Stimulated activated CD8-positive, alpha-beta memory T cell treated with anti-CD3 and anti-CD28 coated beads, Interleukin-12 subunit alpha, Interleukin-12 subunit beta, amount 100 ng/mL, for 4 hours (primary cell): ENCODE measurements at places on chromosomes 4 and X.

DNA sequence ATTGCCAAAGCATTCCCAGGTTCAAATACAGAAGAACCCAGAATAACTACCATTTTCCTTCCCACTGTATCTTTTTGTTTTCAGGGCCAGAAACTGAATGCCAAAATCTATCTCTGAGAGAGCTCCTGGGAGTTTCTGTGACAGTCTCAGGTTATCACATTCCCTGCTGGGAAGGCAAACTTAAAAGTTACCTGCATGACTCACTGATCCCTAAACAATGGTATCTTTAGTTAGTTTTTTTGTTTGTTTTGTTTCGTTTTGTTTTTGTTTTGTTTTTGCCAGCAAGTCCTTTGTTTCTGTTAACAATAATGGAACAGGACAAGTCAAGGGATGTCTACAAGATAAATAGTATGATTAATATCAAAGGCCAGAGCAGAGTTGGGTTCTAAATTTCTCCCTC lies 34.3 kb downstream of the PAPSS1 start:
- DNase-seq = no peak

DNA sequence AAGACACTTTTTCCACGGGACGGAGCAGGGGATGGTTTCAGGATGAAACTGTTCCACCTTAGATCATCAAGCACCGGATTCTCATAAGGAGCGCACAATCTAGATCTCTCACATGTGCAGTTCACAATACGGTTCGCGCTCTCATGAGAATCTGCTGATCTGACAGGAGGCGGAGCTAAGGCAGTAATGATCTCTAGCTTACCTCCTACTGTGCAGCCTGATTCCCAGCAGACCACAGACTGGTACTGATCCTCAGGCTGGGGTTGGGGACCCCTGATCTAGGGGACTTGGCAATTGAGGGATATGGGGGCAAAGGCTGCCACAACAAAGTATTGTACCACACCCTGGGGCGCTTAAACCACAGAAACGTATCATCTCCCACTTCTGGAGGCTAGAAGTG lies 25.7 kb downstream of the ZNF185 start:
- no peak for DNase-seq

- DNase-seq = no peak
Observed at GRCh38 chr4:86033171-86033570, 326.7 kb downstream of the MAPK10 start.

GRCh38 chr4:4323705-4324534 lies 33.9 kb downstream of the ZBTB49 start:
- DNase-seq = no peak

DNA sequence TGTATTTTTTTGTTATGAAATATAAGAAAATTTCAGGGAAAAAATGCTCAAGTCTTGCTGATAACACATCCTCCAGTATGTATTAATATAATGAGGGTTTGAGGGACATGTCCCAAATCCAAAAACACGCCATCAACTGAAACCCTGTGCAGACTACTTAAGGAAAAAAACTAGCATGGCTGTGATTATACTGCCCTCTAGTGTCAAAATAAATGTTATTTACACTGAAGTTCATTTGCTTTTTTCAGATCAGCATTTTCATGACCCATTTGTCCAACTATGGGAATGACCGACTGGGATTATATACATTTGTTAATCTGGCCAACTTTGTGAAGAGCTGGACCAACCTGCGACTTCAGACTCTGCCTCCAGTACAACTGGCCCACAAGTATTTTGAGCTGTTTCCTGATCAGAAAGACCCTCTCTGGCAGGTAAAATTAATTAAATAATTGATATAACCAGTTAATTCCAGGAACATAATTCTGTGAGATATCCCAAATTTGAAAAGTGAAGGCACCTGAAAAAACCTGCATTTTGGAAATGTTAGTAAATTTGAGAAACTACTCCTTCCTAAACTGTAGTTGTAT lies 128.5 kb downstream of the PRSS12 start:
- no peak for DNase-seq

DNA sequence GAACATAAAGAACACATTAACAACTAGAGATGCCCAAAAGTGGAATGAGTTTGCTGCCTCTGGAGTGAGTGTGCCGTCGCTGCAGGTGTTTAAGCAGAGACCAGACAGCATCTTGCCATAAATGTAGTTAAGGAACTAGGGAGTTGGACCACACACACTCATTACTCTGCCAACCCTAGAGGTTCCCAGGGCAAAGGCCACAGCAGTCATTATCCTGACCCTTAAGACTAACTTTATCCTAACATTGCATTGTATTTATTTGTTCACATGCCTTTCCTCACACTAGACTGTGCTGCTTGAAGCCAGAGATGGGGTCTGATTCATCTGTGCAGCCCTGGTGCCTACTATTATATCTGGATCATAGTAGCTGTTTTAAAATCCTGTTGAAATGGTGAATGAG lies 16.9 kb upstream of the PLA2G12A start:
- DNase-seq = no peak

- DNase-seq = no peak
Observed at GRCh38 chr4:84459783-84460182, 39.3 kb downstream of the NKX6-1 start.

DNA sequence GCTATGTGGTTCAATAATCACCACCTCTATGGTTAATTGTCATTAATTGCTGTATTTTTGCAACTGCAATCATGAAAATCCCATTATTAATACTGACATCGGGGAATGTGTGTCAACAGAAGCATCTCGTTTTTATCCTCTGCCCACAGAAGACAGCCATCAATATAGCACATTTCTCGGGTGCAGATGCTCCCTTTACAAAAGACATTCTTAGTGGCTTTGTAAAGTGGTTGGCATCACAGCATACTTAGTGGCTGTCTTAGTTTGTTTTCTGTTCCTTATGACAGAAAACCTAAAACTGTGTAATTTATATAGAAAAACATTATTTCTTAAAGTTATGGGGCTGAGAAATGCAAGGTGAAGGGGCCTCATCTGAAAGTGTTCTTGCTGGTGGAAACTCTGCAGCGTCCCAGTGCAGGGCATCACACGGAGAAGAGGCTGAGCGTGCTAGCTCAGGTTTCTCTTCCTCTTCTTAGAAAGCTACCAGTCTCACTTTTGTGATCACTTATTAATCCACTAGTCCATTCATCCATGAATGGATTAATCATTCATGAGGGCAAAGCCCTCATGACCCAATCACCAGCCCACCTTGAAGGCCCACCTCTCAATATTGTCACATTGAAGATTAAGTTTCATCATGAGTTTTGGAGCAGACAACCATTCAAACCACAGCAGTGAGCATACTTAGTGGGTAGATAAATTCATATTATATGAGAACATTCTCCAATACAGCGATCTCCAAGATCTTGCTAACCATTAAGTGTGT lies 1067.7 kb upstream of the PABPC4L start:
- no peak for DNase-seq

GRCh38 chr4:176261018-176261417 lies 8.0 kb downstream of the ASB5 start:
- DNase-seq = no peak

GRCh38 chrX:68939868-68940267 lies 111.0 kb downstream of the EFNB1 start:
- no peak for DNase-seq

GRCh38 chrX:31057691-31058090 lies 14.2 kb downstream of the FTHL17 start:
- no peak for DNase-seq
